ENCODE measurements at places on chromosomes 11 and 22.

DNA sequence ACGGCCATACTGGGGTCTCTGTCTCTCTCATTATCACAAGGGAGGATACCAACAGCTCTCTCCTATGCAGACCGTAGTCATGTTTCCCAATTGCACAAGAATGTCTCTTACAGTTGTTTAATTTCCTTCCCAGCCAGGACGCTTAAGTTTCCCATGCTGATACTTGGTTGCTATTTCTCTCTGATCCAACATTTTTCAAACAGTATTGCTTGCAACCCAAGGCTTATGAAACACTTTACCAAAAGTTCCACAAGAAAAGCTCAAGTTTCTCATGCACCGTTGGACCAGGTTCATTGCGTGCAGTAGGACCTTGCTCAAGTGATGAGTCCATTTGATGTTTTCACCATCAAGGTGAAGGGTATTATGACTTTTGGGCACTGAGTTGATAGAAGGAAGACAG is 46.6 kb downstream of the GGTLC2 start:
- DNase-seq, result no peak

DNA sequence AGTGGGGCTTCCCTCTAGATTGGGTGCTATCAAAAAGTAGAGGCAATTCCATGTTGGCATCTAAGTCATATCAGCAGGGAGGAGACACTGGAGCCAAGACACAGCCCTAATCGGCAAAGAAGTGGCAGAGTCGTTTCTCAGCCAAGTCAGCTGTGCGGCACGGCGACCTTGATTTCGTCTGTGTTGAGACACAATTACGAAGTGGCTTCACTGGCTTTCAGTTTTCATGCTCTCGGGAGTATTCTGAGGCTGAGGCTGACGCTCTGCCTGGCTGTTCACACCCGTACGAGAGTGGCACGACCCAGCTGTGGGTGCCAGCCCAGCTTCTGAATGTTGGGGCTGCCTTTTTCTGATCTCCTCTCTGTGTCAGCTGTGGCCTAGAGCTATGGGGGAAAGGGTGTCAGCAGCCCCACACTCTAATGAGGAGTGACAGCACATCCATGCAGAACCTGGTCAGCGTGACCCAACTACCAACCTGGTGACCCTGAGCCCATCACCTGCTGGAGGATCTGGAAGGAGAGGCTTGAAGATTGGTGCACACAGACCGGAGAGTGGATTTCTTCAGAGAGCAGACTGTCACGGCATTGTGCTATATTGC is 105.7 kb upstream of the TMEM45B start:
- no peak for DNase-seq

DNA sequence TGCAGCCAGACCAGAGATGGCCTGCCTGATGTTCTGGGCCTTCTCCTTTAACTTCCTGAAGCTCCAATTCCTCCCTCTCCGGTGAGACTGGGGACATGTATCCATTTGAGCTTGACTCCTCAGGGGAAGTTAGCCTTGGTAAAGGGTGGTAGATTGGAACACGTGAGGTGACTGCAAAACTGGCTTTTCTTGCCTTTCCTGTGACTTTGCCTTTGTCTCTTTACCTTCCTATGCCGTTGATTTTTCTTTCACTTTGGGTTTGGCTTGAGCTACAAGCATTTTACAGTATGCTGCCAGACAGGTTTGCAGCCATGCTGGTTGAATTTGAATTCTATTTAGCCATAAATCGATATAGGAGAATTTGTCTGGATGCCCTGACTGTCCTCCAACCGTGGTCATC is 16.8 kb upstream of the GLYATL1 start:
- no peak for DNase-seq

DNA sequence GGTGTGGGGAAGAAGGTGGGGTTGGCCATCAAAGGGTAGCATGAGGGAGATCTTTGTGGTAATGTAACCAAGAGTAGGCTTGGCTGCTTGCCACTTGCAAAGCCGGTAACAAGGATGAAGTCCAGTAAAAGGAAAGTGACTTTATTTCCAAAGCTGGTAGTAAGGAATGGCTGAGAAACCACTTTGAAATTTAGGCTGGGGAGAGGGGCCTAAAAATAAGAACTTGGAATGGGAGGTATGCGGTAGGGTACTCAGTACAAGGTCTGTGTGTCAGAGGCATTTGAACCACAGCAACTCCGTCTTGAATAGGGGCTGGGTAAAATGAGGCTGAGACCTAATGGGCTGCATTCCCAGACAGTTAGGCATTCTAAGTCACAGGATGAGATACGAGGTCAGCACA is 216.0 kb upstream of the ISX start:
- no peak for DNase-seq
